ENCODE measurements at places on chromosomes 11 and 22.

DNA sequence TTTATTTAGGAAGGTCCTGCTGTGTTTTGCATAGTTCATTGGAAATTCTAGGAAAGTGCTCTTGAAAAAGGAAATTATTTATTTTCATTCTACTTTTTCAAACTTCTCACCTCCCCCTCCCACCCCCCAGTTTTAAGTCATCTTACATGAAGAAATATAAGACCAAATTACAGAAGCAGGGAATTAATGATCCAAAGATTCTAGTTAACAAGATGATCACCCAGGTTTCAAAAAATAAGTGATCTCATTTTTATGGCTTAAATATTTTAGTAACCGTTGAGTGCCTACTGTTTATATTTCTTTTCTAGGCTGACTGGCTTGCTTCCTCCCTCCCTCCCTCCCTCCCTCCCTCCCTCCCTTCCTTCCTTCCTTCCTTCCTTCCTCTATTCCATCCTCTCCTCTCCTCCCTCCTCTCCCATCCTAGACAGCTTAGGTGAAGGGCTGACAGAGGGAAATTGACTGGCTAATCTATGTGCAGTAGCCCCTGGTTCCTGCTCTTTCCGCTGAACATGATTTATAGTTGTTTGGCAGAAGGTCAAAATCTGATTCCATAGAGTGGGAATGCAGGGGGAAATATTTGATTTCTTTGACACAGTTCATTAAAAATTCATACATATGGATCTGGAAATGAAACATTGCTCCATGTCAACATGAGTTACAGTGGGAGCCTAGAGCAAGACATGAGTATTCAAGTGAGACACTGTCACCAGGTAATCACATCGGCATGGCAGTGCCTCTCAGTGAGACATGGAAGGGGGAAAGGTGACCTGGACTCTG is 123.4 kb downstream of the COMMD9 start:
- no peak for DNase-seq

- DNase-seq: no peak
Measured at GRCh38 chr11:86720546-86720945, 48.1 kb upstream of the ME3 start.

DNA sequence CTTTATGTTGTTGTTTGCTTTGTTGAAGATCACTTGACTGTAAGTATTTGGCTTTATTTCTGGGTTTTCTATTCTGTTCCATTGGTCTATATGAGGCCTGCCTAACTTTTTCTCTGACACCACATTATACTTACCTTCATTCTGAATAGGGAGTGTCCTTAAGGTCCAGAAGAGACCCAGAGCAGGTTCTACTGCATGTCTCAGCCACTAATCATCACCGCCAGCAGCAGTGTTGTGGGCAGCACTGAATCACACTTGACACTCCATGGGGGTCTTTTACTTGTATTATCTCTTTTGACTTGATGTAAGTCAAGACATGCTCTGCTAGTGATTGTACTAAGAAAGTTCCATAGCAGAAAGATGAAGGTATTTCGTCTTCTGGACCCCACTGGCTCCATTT is 274.9 kb downstream of the TENM4 start:
- DNase-seq: no peak

- DNase-seq: no peak
Measured at GRCh38 chr11:134604886-134605285, 192.8 kb upstream of the B3GAT1 start.

DNA sequence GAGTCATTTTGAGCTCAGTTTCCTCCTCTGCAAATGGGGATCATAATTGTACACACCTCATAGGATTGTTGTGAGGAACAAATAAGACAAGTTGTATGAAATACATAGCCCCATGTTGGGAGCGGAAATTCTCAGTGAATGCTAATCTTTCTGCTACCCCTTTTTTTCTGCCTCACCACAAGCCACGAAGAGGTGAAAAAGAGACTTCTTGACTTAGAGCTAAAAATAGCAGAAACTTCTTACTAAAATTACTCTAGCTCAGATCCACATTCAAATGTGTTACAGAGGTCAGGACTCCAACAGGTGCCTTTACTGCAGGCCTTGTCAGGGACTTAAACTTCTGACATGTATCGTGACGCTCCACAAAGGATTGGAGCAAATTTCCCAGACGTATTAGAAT is 128.5 kb downstream of the MIAT start:
- DNase-seq: no peak

GRCh38 chr11:128069665-128070064 is 517.7 kb downstream of the ETS1 start:
- DNase-seq: no peak

Measured in HFF-Myc (cell line).